ENCODE measurements at places on chromosomes 7 and 10. TPM values are rescaled to one million over a fixed set of nuclear protein-coding genes. Genes with fewer than 3 reads are reported as not detected.

Gene ACBD7
- total RNA-seq = 1.8 TPM

Gene HGF
- 33.2 TPM for total RNA-seq

Gene SEMA4G
- total RNA-seq = 48.6 TPM

Gene SLC26A5
- 0.08 TPM for total RNA-seq

Gene CEP55
- 3.6 TPM for total RNA-seq

Gene VIM
- 1,051 TPM for total RNA-seq

Gene GRID1
- total RNA-seq = 0.24 TPM

Gene IGFBP1
- total RNA-seq = 20.4 TPM

Gene CHCHD3
- total RNA-seq = 79.8 TPM

GRCh38 chr7:33578166-33578565, 327.2 kb upstream of the BMPER start:
- no peaks in the 10 kb centered on the region for H3K36me3 ChIP-seq
- H3K4me1 ChIP-seq = no peaks in the 10 kb centered on the region
- H3K4me3 ChIP-seq = no peak overlapping the region
- H3K27me3 ChIP-seq = no peaks in the 10 kb centered on the region

DNA sequence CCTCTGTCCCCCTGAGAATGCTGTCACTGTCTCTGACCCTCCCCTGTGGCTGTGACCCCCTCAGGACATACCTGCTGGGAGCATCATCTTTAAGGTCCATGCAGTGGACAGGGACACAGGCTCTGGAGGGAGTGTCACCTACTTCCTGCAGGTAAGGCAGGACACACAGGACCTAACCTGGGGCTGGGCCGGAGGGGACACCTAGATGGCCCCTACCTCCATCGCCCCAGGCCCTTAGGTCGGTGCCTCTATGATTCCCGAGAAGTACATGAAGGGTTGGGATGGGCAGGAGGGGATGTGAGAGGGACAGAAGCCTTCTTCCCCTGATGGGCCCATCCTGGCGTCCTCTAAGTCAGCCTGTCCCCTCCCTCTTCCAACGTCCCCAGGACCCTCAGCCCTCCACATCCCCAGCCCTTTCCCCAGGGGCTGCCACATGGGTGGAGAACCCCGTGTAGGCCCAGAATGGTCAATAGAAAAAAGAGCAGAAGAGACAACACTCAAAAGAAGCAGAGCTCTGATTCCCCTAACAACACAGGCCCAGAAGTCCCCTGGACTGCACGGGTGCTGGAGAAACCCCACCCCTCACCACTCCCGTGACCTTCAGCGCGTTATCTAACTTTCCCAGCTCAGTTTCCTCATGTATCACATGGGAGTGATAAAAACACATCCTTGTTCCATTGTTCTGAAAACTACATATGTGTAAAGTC, 6.4 kb downstream of the CDHR1 start:
- no peak for DNase-seq
- no peaks in the 10 kb centered on the region for H3K36me3 ChIP-seq
- H3K27me3 ChIP-seq = peaks cover 25% of the 10 kb centered on the region
- no peaks in the 10 kb centered on the region for H3K4me1 ChIP-seq

GRCh38 chr7:155961241-155962190, 149.3 kb upstream of the SHH start:
- H3K4me3 ChIP-seq = no peak overlapping the region
- DNase-seq = no peak
- H3K4me1 ChIP-seq = no peaks in the 10 kb centered on the region
- no peaks in the 10 kb centered on the region for H3K36me3 ChIP-seq

GRCh38 chr7:20980668-20981264, 194.1 kb upstream of the SP8 start:
- no peak overlapping the region for H3K27ac ChIP-seq
- DNase-seq = no peak
- H3K4me3 ChIP-seq = no peak overlapping the region
- no peaks in the 10 kb centered on the region for H3K27me3 ChIP-seq

- H3K36me3 ChIP-seq = no peaks in the 10 kb centered on the region
- H3K27ac ChIP-seq = no peak overlapping the region
- no peaks in the 10 kb centered on the region for H3K4me1 ChIP-seq
- no peak for DNase-seq
- H3K27me3 ChIP-seq = no peaks in the 10 kb centered on the region
Measured at GRCh38 chr10:75530299-75530698, 98.9 kb downstream of the LRMDA start.

DNA sequence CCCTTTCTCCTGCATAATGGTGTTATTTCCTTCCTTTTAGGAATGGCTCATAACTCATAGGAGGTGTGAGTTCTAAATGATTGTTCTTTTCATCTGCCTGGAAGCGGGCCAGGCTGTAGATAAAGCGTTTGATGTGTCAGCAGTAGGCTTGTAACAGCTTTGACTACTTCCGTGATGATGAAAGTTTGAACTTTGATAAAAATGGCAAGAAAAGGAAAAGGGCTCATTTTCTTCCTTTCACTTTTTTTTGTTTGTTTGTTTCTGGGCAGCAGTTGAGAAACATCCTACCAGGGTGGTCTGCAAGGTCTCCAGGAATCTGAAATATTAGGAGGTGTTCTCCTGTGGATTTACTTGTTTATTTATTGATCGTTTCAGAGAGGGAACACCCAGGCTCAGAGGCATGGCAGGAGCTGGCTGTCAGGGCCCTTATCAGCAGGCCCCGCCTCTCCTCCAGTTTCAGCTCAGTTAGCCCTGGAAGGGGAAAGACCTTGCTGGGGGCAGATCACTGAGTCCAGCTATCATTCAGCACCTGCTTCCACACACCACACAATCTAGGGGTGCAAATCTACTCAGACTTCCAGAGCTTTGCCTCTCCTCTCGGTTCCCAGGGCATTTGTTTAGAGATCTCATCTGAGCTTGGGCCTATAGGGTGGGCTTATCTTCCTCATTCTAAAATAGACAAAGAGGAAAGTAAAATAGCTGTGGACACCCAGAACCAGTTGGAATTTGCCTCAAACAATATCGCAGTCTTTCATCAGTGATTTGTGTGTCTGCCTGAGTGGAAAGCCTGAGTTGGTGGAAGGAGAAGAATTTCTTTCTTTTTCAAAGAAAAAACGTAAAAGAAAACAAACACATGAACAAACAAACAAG, 130.9 kb downstream of the BMPER start:
- H3K4me1 ChIP-seq = peaks cover 9% of the 10 kb centered on the region
- no peaks in the 10 kb centered on the region for H3K27me3 ChIP-seq
- no peaks in the 10 kb centered on the region for H3K36me3 ChIP-seq
- peak overlapping the region; percentile 62 for H3K27ac ChIP-seq
- DNase-seq = peak; percentile 75

GRCh38 chr7:157392256-157393037, 55.6 kb downstream of the DNAJB6 start:
- no peak for DNase-seq
- no peaks in the 10 kb centered on the region for H3K36me3 ChIP-seq
- no peaks in the 10 kb centered on the region for H3K27me3 ChIP-seq
- no peak overlapping the region for H3K4me3 ChIP-seq
- peaks cover 1% of the 10 kb centered on the region for H3K4me1 ChIP-seq
- no peak overlapping the region for H3K27ac ChIP-seq

DNA sequence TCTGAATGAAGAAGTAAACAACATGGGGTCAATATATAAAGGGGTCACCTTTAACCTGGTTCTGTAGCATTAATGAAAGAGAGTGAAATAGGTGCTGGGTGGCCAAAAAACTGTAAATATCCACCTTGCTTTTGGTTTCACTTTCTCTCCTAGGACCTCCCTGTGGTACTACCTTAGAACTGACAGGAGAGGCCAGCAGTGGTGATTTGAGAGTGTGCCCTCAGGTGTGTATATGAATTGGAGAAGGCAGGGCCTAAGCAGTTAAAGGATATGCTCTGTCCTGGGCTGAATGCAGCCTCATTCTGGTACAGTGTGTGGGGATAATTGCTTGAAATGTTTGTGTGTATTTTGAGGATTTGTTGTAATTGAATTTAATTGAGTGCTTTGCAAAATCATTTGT, 62.0 kb downstream of the BBS9 start:
- H3K4me1 ChIP-seq = no peaks in the 10 kb centered on the region
- no peaks in the 10 kb centered on the region for H3K27me3 ChIP-seq
- DNase-seq = peak; percentile 25
- no peak overlapping the region for H3K27ac ChIP-seq
- H3K36me3 ChIP-seq = no peaks in the 10 kb centered on the region

DNA sequence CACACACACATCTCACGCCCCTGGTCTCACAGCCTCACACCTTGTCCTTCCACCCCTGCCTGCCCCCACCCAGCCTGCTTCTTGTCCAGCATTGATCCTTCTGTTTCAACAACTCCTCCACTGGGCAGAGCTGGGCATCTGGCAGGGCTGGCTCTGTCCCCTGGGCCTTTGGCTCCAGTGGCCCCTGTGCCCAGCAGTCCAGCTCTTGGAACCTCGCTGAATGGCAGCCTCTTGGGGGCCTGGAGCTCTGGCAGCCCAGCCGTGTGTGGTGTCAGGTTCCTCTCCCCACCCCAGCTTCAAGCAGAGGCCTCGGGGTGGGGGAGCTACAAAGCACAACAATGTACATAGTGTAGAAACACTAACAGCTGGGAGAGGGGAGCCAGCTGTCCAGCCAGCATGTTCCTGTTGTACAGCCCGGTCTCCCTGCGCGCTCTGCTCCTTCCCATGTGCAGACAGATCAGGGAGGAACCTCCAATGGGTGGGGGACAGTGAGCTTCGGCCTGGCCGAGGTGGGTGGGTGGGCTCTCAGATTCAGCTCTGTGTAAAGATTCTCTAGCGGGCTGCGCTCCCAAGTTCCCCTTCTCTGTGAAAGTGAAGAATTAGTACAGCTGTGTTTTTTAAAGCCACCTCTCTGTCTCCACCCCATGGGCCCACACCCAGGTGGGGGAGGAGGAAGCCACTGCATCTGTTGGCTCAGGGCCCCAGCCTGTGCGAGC, 19.4 kb downstream of the ZMIZ2 start:
- DNase-seq = peak; percentile 59
- H3K36me3 ChIP-seq = no peaks in the 10 kb centered on the region
- H3K4me3 ChIP-seq = no peak overlapping the region
- no peaks in the 10 kb centered on the region for H3K27me3 ChIP-seq

DNA sequence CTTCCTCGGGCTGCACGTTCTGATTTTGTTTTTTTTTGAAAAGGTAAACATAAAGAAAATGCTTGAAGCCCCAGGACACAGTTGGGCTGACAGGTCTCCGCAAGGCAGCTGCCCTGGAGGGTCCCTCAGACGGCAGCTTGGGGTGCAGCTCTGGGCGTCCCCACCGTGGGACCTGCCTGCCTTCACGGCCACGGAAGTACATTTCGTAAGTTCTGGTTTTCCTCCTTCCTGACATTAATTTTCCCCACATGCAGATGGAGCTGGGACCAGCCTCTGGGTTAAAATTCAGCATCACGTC, 491.0 kb downstream of the DNAJB6 start:
- no peaks in the 10 kb centered on the region for H3K4me1 ChIP-seq
- no peaks in the 10 kb centered on the region for H3K36me3 ChIP-seq
- H3K27me3 ChIP-seq = no peaks in the 10 kb centered on the region
- no peak for DNase-seq
- H3K4me3 ChIP-seq = no peak overlapping the region

DNA sequence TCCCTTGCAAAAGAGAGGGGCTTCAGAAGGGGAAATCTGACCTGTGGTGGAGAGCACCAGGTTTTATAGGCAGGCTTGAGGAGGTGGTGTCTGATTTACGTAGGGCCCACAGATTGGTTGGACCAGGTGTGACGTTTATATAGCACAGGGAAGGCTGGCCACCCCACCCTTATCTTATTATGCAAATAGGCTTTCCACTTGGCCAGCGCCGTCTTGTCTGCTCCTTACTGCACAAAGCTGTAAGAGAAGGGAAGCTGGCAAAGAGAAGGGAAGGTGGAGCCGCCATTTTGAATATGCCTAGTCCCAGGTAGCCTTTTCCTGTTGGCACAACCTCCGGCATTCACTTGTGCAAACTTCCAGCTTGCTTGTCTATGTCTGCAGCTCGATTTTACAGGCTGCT, 221.4 kb downstream of the GATA3 start:
- no peak overlapping the region for H3K27ac ChIP-seq
- H3K4me1 ChIP-seq = no peaks in the 10 kb centered on the region
- DNase-seq = no peak

GRCh38 chr10:125038637-125039036, 96.7 kb downstream of the ZRANB1 start:
- peaks cover 43% of the 10 kb centered on the region for H3K4me1 ChIP-seq
- no peaks in the 10 kb centered on the region for H3K36me3 ChIP-seq
- DNase-seq = no peak
- H3K4me3 ChIP-seq = no peak overlapping the region

GRCh38 chr7:128458956-128459355, 3.3 kb downstream of the HILPDA start:
- H3K36me3 ChIP-seq = no peaks in the 10 kb centered on the region
- H3K27ac ChIP-seq = no peak overlapping the region
- H3K4me1 ChIP-seq = peaks cover 19% of the 10 kb centered on the region
- H3K4me3 ChIP-seq = no peak overlapping the region
- no peak for DNase-seq

DNA sequence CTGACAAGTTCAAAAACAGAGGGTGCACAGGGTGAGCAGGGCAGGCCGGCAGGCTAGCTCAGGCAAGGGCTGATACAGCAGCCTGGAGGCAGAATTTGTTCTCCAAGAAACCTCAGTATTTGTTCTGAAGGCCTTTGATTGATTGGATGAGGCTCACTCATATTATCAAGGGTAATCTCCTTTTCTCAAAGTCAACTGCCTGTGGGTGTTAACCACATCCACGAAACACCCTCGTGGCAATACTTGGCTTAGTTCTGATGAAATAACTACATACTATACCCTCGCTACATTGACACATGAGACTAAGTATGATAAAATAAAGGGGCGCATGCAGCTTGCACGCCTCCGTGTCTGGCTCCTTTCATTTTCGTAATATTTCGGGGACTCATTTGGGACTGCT, 4.4 kb upstream of the PPP2R2D start:
- H3K27ac ChIP-seq = no peak overlapping the region
- H3K4me1 ChIP-seq = peaks cover 6% of the 10 kb centered on the region
- no peaks in the 10 kb centered on the region for H3K36me3 ChIP-seq
- H3K27me3 ChIP-seq = no peaks in the 10 kb centered on the region
- no peak for DNase-seq
- no peak overlapping the region for H3K4me3 ChIP-seq

DNA sequence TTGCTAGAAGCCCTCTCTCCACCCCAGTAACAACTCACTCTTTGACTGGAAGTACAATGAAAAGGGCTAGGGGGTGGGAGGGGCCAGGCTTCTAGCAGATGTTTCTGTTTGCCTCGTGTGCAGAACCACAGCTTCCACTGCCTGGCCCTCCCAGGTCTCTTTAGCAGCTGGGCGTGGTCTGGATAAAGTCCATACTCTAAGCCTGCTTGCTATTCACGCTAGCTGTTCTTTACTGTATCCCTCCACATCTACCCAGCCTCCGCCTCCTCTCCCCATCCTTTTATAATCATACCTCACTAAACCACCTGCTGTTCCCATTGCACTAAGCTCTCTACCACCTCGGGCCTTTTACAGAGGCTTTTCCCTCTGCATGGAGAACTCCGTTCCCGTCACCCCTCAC, 288.8 kb downstream of the CAMK1D start:
- no peaks in the 10 kb centered on the region for H3K36me3 ChIP-seq
- H3K4me1 ChIP-seq = peaks cover 6% of the 10 kb centered on the region
- no peak overlapping the region for H3K27ac ChIP-seq
- peak; percentile 85 for DNase-seq

- H3K27me3 ChIP-seq = no peaks in the 10 kb centered on the region
- H3K27ac ChIP-seq = no peak overlapping the region
- H3K4me1 ChIP-seq = peaks cover 27% of the 10 kb centered on the region
- H3K36me3 ChIP-seq = no peaks in the 10 kb centered on the region
- DNase-seq = no peak
- H3K4me3 ChIP-seq = no peak overlapping the region
Measured at GRCh38 chr10:121556455-121556854, 41.8 kb downstream of the FGFR2 start.

- H3K27ac ChIP-seq = no peak overlapping the region
- no peaks in the 10 kb centered on the region for H3K36me3 ChIP-seq
- H3K4me3 ChIP-seq = no peak overlapping the region
- DNase-seq = no peak
- no peaks in the 10 kb centered on the region for H3K27me3 ChIP-seq
- peaks cover 10% of the 10 kb centered on the region for H3K4me1 ChIP-seq
Measured at GRCh38 chr10:69406302-69406811, 10.4 kb downstream of the TACR2 start.

All from hepatocyte (in vitro differentiated cells).